ENCODE measurements at places on chromosomes 4 and X.

GRCh38 chrX:22069586-22069985 is 37.5 kb downstream of the PHEX start:
- DNase-seq, result no peak

DNA sequence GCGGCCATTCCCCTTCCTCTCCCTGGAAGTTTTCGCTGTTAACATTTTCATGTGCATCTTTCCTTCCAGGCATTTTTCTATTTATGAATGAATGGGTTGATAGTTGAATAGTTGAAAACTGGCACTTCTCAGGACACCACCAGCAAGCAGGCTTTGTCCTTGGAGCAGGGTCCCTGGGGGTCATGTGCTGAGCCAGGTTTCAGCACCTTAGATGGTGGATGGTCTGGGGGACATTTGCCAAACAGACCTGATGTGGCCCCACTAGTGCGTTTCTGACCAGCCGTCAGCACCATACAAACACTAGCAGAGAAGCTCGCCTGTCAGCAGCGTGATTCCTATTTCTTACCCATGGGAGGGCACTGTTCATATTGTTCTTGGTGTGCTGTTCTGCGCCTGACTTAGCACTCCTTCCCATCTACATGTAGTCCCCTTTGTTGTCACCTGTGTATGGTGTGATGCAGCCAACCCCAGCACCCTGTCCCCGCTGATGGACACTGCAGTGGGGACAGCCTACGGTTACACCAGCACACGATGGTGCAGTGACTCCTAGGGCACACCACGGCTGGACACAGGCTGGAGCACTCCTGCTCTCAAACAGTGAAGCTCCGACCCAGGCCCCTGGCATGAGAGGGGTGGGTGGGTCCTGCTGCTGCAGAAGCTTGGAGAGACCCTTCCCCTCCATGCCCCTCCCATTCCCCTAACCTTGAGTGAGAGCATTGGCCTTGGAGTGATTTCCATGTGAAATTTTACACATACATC is 27.2 kb upstream of the WFS1 start:
- DNase-seq, result no peak

- no peak for DNase-seq
Measured at GRCh38 chr4:130416228-130416627, 1320.3 kb downstream of the C4orf33 start.

DNA sequence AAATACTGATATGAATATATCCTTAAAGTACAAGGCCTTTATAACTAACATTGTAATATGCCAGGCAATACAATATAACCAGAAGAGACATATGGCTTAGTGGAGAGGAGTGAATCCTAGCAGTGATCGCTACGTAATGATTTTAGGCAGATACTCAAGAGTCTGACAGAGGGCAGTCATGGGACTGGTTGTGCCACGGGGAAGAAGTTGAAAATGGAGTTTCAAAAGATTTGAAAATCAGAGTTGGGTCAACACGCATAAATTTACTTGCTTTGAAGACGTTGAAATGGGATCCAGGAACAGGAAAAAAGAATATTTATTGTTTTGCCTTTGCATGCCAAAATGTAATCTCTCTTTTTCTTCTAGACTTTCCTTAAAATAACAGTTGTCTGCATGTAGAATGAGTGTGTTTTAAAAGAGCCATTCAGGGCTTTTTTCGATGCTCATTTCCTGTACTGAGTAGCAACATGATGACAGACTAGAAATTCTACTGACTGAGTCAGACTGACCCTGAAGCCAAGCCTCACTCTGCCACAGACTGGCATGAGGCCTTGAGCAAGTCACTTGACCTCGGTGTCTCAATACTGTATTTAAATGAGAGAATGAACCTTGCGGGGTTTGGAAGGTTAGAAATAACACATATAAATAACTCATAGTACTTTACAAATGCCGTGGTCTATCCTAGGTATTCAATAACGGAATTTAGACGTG is 8.1 kb upstream of the SMS start:
- no peak for DNase-seq

DNA sequence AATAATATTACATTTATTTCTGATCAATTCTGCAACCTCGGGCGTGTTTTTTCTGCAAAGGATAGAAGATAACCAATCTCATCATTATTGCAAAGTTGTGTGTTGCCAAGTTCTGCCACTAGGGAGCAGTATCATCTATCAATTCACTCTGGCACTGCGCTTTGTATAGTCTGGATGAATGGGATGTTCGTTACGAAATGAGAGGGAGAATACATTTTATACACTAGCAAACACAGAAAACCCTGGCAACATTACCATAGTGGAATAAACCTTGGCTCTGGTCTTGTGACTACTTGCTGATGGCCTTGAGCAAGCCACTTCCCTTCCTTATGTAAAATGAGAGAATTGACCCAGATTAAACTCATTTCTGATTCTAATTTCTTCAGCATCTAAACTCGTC is 97.5 kb upstream of the ZNF518B start:
- DNase-seq, result no peak

- DNase-seq, result no peak
Measured at GRCh38 chr4:169110633-169111032, 100.6 kb upstream of the CBR4 start.

DNA sequence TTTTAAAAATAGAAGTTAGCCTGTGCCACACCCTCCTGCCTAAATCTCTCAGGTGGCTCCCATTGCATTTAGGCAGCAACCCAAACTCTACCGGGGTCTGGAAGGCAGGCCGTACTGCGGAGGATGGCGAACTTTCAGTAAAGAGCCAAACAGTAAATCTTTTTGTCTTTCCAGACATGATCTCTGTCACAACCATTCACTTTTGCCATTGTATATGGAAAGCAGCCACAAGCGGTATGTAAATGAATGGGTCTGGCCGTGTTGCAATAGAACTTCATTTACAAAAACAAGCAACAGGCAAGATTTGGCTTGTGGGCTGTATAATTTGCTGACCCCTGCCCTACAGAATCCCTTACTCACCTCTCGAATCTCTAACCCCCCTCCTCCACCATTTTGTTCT is 3.3 kb downstream of the RADX start:
- no peak for DNase-seq

- DNase-seq, result no peak
Measured at GRCh38 chr4:42555828-42556227, 101.1 kb downstream of the ATP8A1 start.

DNA sequence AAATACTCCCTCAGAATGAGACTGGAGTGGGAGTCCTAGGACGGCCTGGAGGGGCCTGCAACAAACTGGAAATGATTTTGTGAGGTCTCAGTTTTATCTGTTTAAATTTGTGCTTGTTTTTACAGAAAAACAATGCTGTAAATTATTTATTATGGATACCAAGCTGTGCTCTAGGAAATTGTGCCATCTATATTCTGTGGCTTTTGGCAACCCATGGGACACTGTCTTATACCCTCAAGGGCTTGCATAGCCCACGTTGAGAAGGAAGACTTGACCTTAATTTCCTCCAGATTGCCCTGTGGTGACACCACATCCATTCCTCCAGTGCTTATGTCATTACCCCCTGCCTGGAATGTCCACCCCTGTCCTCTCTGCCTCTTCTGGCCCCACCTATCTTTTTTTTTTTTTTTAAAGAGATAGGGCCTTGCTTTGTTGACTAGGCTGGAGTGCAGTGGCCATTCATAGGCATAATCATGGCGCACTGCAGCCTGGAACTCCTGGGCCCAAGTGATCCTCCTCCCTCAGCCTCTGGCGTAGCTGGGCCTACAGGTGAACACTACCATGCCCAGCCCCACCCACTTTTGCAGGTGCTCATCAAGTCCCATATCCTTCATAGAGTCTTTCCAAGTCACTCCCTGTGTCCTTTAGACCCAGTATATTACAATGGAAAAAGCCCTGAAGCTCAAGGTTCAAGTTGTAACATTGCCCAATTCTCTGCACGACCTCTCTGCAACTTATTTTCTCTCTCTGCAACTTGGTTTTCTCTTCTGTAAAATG is 77.4 kb downstream of the HPRT1 start:
- DNase-seq, result no peak

DNA sequence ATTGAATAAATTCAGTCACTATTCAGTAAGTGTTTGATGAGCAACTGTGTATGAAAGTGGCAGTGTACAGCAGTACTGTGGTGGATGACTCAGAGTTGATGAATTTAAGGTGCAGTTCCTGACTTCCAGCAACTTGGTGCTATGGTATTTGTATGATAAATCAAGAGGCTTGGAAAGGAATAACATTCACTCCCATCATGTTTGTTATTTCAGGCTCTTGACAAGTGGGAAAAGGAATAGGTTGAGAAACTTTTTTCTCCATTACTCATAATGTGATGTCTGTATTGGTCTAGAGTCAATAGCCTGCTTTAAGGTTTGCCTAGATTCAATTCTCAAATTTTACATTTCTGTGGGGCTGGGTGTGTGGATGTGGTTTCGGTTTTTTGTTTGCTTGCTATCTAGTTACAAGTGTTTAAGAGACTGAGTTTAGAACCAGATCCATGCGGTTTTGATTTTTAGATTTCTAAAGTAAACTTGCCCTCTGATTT is 35.1 kb upstream of the CYP2U1 start:
- DNase-seq, result no peak

DNA sequence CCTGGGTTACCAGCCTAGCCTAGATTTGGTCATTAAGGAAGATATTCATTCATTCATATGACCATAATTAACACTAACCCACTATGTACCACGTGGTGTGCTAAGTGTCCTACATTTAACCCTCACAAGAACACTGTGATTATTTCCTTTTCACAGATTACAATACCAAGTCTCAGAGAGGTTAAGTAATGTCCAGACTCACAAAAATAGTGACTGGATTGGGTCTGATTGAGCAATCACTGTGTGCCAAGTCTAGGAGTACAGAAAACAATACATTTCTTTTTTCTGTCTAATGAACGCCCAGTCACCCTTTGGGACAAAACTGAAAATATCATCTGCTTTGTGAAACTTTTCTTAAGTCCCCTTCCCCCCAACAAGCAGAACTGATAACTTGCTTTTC is 7.6 kb upstream of the DLG3 start:
- DNase-seq, result no peak

Measured in vagina (tissue), 2 donors.